ENCODE measurements at places on chromosomes 3 and 15.

DNA sequence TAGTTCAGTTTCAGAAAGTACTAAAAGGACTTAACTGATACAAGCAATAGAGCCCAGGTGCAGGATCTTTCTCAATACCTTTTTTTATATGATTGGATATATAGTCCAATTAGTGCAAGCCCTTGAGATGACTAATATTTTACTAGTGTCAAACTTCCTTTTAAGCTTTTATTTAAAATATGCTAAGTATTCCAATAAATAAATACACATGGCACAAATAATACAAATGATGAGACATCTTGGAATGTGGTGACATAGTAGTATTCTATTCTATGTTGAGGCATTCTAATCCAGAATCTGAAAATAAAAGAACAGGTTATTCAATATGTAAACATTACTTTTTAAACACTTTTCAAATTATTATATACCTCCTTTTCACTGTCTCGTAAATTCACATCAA is 670.0 kb downstream of the SI start:
- DNase-seq, result no peak

DNA sequence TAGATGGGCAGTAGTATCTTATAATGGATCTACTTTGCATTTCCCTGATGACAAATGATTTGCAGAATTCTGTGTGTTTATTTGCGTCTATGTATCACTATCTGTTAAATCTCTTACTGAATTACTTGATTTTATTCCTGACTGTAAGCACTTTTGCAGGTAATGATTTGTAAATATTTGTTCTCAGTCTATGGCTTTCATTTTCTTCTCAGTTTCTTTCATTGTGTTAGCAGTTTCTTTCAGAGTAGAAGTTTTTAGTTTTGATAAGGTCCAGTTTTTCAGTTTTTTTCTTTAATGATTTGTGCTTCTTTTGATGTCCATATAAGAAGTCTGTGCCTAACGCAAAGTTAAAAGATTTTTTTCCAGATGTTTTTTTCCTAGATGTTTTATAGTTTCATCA is 12.9 kb downstream of the SLC25A36 start:
- DNase-seq, result no peak

- no peak for DNase-seq
Measured at GRCh38 chr3:16362770-16363169, 97.8 kb downstream of the OXNAD1 start.

DNA sequence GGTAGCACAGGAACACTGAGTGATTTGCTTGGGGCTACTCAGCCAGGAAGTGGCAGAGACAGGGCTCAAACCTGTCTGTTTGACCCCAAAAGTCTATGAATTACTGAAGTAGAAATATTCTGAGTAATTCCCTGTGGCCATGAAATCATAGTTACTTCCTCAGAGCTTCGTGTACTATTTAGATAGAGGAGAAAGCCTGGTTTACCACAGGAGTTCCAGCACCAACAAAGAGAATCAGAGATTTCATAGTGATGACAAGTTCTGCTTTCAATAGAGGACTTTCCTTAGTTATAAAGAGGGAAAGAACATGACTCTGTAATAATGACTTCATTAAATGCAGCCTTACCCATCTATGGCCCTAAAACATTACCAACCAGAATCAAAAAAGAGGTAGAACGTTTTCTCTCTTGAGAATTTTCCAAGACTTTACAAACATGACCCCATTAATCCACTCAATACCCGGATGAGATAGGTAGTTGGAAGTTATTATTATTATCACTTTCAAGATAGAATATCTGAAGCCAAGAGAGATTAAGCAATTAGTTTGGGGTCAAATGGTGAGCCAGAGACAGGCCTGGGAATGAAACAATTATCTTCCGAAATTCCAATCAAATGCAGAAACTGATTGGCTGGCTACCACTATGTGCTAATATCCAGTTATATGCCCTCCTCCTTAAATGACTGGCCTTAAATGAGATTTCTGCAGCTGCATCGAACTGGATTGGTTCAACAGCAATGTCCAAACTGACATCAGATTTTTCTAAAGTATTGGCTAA is 13.6 kb upstream of the WNT5A start:
- no peak for DNase-seq

DNA sequence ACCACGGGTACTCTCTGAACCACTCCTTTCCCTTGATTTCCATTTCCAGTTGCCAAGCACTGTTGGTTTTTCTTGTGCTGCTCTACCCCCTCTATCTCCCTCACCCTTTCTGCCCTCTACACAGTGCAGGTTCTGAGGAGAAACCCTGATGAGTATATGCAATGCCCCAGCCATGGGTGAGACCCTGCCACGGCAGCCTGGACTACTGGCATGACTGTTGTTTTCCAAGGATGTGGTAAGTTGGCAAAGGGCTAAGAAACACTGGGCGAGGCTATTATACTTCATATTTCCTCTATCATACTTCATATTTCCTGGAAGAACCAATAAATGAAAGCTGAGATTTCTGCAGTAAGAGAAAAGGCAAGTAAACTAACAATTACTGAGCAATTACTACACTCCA is 27.9 kb downstream of the CHAC1 start:
- no peak for DNase-seq

DNA sequence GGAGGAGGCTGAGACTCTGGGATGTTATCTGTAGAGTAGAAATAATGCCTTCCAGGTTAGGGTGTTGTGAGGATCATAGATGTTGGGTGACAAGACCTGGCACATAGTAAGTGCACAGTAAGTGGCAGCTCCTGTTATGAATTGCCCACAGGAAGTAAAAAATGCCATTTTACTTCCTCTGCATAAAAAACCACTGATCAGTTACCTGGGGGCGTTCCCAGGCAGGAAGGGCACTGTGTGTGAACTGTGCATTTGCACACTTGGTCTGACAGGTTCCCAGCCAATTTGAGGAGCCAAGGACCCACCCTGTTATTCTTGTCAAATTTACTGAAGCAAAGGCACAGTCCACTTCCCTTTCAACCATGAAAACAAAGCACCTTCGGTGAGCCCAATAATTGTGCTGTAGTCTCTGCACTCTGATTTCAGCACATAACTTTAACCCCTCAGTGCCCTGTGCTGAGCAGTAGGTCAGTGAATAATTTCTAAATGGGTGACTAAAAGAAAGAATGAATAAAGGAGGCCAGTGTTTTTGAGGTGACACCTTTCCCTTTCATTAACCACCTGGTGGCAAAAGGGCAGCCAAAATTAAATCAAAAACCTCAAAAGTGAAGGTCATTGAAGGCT is 85.8 kb upstream of the ARHGEF3 start:
- no peak for DNase-seq

GRCh38 chr3:133799794-133800585 is 5.6 kb upstream of the SRPRB start:
- no peak for DNase-seq

- no peak for DNase-seq
Measured at GRCh38 chr15:39888809-39889208, 31.3 kb downstream of the GPR176 start.

DNA sequence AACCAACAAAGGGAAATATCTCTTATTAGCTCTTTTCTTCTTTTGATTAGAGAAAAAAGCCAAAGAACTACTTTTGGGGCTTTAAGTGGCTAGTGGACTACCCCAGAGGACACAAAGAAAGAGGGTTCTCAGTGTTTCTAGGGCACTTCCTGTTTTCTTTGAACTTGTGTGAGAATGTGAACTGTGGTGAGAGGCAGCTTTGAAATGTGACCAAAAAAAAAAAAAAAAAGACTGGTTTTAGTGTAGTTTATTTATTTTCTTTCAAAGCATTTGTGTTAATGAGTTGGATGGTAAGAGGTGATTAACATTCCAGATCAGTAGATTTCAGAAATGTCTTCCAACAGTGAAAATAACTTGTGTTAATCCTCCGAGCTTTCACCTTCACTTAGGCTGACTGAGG is 32.4 kb downstream of the SELENOT start:
- no peak for DNase-seq
